HS-5 (cell line): ENCODE measurements at places on chromosomes 1 and 21.

DNA sequence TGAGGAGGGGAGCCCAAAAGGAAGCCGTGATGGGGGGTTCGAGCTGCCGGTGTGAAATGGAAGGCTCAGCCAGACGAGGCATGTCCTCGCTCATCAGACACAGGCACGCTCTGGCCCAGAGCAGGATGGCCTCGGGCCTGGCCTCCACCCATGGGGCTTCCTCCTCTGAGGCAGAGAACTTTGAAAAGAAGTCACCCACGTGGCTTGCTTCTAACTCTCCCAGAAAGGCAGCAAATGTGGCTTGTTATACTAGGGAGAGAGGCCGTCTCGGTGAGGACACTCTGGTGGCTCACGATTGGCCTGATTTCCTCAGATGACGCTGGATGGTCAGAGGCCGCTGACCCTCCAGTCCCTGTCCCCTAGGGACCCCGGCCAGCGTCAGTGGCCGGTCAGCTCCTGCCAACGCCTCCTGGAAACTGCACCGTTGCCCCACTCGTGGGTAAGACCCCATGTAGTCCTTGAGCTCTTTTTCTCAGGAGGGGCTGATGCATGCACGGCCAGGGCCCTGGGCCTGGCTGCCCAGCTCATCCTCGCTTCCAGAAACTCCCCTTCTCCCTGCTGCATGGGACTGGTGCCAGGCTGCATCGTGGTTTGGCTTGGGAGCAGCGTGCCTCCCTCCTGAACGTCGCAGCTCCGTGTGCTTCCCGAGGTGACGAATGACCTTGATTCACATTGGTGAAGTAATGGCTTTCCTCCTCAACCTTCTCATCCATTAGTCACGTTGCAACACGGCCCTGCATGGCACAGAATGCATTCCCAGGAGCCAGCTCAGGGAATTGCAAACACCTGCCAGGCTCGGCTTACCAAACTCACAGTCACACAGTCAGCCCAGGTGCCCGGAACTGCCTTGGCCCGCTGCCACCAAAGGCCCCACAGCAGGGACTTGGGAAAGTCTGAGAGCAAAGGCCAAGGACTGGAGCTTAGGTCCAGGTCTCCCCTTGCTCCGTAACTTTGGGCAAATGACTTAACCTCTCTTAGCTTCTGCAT is 58.8 kb downstream of the TOMM20 start:
- peak; percentile 88 for DNase-seq

- no peak for DNase-seq
These were observed 596 bp downstream of the CD247 start for GRCh38 chr1:167517535-167518330.

DNA sequence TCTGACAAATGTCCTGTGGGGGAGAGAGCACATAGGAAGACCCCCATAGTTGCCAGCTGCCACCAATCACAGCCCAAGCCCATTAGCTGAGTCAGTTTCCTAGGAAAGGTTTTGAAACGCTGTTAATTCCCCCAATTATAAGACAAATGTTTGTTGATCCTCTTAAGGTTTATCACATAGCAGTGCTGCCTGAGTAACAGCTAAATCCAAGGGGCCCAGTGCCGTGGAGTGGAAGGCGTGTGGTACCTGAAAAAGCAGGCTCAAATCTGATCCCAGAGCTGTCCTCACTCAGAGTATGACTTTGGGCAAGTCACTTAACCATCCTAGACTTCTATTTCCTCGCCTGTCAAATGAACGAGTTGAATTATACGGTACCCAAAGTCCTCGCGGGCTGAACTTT is 69.5 kb downstream of the GRIK3 start:
- no peak for DNase-seq

GRCh38 chr1:79549201-79549600 is 542.7 kb upstream of the ADGRL4 start:
- no peak for DNase-seq

- no peak for DNase-seq
These were observed 288.5 kb upstream of the RUNX1 start for GRCh38 chr21:35337573-35337972.

GRCh38 chr1:23618586-23619083 is 59.3 kb upstream of the ID3 start:
- no peak for DNase-seq

- no peak for DNase-seq
These were observed 21.4 kb downstream of the OPRD1 start for GRCh38 chr1:28833381-28833780.

- no peak for DNase-seq
These were observed 14.7 kb upstream of the MYOG start for GRCh38 chr1:203100516-203100869.

DNA sequence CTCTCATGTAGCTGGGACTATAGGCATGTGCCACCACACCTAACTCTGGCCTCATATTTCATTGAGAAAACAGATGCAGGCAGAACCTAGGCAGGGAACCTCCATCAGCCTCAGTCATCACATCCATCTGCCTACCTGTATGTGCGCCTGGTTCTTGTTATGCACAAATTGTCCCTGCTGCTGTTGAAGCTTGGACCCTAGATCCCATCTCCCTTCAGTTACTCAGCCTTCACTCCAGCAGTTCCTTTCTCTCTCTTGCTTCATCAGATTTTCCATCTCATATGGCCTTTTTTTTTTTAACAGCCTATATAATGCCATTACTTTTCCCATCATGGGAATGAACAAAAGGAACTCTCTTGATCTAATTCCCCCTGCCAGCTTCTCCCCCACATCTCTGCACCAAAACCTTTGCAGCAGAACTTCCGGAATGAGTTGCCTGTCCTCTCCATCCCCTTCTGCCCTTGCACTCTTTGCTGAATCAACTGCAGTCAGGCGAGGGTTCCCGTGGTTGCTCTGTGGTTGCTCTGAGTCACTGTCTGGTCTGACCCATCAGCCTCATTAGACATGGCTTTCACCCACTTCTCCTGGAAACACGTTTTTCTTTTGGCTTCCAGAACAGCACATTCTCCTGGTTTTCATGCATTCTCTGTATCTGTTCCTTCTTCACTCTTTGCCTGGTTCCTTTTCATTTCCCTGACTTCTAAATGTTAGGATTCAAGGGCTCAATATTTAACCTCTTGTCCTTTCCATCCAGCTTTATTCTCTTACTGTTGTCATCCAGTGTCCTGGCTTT is 41.5 kb downstream of the UBE4B start:
- DNase-seq = peak; percentile 86
